ENCODE measurements at places on chromosomes 12 and 14. TPM values are rescaled to one million over a fixed set of nuclear protein-coding genes. Genes with fewer than 3 reads are reported as not detected.

DNA sequence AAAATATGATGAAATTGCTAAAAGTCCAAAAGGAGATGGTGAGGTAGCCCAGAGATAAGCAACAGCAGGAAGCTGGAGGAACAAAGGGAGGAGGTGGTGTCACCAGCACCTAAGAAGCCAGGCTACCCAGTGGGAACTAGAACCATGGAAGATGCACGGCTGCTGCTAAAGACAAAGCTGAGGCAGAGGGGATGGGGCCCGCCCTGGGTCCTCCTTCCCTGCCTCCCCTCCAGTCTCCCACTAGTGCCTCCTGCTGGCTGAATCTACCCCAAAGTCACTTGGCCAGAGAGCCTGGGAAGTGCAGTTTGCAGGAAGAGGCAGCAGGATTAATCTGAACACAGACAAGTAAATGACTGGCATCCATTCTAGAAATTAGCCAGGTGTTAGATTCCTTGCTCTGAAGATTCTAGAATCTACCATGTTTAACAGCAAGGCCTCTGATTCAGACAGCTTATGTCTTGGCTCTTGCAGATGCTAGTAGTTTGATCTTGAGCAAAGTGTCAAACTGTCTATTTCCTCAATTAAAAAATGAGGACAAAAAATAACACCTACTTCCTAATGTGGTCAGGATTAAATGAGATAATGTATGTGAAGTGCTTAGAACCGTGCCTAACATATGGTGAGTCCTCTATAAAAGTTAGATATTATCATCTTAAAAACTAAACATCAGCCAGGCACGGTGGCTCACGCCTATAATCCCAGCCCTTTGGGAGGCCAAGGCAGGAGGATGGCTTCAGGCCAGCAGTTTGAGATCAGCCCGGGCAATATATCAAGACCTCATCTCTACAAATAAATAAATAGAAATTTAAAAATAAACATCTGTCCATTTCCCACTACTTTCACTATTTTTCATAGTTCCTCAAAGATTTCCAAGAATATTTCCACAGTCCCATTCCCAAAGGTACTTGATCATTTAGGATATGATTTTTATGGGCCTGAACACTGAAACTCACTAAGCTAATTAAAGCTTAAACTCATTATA is 5.8 kb upstream of the LRP10 start:
- no peak overlapping the region for H3K4me3 ChIP-seq
- DNase-seq: no peak
- no peak overlapping the region for H3K27ac ChIP-seq
- no peaks in the 10 kb centered on the region for H3K36me3 ChIP-seq
- peaks cover 2% of the 10 kb centered on the region for H3K4me1 ChIP-seq

GRCh38 chr12:116164250-116165035 is 113.0 kb downstream of the MED13L start:
- H3K4me1 ChIP-seq: no peaks in the 10 kb centered on the region
- H3K4me3 ChIP-seq: no peak overlapping the region
- H3K36me3 ChIP-seq: no peaks in the 10 kb centered on the region

GRCh38 chr14:54778618-54779345 is 123.8 kb downstream of the GCH1 start:
- H3K27ac ChIP-seq: peak overlapping the region; percentile 43
- no peaks in the 10 kb centered on the region for H3K27me3 ChIP-seq
- H3K4me1 ChIP-seq: peaks cover 15% of the 10 kb centered on the region
- no peak overlapping the region for H3K4me3 ChIP-seq

The C1RL gene
- 147 TPM for total RNA-seq

The OR6C2 gene
- not detected for total RNA-seq

The PPP4R4 gene
- total RNA-seq: 0.47 TPM

GRCh38 chr14:86022031-86022629 is 492.2 kb downstream of the FLRT2 start:
- H3K27me3 ChIP-seq: no peaks in the 10 kb centered on the region
- H3K27ac ChIP-seq: no peak overlapping the region
- H3K4me3 ChIP-seq: no peak overlapping the region
- H3K4me1 ChIP-seq: peaks cover 4% of the 10 kb centered on the region
- no peaks in the 10 kb centered on the region for H3K36me3 ChIP-seq

GRCh38 chr14:36521598-36522345 is 1.7 kb upstream of the NKX2-1 start:
- no peak overlapping the region for H3K4me3 ChIP-seq
- peaks cover 62% of the 10 kb centered on the region for H3K27me3 ChIP-seq
- H3K27ac ChIP-seq: no peak overlapping the region
- H3K36me3 ChIP-seq: no peaks in the 10 kb centered on the region
- DNase-seq: no peak

DNA sequence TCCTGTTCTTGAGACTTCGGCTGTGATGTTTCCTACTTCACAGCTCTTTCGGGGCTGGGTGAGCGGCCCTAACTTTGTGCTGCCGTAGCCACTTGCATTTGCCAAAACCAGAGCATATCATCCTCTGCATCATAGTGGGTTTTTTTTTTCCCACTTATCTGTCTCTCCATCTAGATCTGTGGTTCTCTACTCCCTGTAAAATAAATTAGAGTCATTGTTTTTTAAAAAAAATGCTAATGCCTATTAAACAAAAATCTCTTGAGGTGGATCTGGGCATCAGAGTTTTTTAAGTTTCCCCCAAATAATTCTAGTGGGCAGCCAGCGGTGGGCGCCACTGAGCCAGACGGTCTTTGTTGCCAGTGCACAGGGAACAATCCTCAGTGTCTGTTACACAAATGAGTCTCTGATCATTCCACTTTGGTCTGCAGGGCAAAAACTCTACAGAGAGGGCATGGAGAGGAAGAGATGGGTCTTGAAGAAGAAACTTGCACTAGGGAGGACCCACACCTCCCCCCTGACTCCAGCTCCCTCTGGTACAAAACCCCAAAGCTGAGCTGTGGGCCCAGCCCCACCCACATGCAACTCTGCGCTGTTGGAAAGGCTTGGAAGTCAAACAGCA is 62.4 kb upstream of the BCL2L14 start:
- no peaks in the 10 kb centered on the region for H3K36me3 ChIP-seq
- no peak overlapping the region for H3K4me3 ChIP-seq
- no peaks in the 10 kb centered on the region for H3K27me3 ChIP-seq
